ENCODE measurements at places on chromosomes 2 and 18.

- DNase-seq: no peak
Measured at GRCh38 chr2:181836583-181836982, 54.9 kb upstream of the ITPRID2 start.

- no peak for DNase-seq
Measured at GRCh38 chr2:85063981-85064599, 69.1 kb upstream of the TCF7L1 start.

- DNase-seq: no peak
Measured at GRCh38 chr18:72542342-72542741, 1.8 kb downstream of the CBLN2 start.

DNA sequence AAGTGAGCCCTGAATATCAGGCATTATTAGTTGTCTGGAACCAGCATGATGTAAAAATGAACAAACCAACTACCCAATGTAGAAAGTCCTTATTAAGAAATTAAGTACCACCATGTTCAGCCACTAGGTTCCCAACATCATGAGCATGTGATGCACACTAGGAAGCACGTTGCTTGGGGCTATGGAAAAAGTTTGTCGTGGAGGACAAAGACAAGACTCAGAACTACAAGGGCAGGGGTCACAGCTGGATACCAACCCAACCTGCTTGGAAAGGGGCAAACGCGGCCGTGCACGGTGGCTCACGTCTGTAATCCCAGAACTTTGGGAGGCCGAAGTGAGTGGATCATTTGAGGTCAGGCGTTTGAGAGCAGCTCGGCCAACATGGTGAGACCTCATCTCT is 64.0 kb downstream of the ADNP2 start:
- DNase-seq: no peak

DNA sequence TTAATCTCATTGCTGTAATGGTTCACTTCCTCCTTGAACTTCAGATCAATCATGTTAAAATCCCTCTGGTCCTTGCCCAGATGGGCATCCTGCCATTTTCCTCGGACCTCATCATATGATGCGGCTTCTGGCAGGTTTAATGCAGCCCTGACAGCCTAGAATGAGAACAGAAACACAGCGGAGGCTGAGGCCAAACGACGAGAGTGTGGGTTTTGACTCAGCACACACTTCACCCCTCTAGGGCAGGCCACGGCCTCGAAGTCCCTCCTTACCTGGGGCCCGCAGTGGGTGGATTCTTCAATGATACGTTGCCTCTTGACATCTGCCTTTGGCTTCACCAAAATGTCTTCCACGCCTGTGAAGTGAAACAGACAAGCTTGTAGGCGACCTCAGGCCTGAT is 56.8 kb downstream of the POLR1A start:
- DNase-seq: no peak

DNA sequence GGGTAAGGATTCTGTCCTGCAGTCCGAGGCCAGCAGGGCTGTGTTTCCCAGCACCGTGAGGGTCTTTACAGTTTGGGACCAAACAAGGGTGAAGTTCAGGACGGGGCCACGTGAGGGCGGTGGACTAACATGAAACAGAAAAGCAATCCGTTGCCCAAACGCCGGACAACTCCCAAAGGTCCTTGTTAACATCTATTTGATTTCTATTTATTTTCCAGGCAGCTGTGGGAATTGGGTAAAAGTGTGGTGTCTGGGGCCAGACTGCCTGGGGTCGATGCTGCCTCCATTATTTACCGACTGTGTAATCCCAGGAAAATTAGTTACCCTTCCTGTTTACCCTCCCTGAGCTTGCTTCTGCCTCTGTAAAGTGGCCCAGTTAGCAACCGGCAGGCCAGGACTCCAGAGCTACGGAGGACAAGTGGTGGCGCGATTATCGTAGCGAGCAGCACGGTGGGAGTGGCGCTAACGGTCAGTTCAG is 66.3 kb upstream of the TCF7L1 start:
- DNase-seq: peak; percentile 87

DNA sequence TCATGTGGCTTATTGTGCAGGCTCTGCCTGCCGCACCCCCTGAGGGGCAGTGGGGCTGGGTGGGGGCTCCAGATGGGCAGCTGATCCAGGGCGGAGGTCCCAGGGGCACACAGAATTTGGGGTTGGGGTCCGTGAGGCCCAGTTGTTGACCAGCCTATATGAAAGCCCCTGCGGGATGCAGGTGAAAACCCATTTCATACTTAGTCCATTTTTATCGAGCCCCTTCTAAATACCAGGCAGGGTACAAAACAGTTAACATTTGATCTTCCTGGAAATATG is 30.6 kb downstream of the MYO7B start:
- DNase-seq: no peak

DNA sequence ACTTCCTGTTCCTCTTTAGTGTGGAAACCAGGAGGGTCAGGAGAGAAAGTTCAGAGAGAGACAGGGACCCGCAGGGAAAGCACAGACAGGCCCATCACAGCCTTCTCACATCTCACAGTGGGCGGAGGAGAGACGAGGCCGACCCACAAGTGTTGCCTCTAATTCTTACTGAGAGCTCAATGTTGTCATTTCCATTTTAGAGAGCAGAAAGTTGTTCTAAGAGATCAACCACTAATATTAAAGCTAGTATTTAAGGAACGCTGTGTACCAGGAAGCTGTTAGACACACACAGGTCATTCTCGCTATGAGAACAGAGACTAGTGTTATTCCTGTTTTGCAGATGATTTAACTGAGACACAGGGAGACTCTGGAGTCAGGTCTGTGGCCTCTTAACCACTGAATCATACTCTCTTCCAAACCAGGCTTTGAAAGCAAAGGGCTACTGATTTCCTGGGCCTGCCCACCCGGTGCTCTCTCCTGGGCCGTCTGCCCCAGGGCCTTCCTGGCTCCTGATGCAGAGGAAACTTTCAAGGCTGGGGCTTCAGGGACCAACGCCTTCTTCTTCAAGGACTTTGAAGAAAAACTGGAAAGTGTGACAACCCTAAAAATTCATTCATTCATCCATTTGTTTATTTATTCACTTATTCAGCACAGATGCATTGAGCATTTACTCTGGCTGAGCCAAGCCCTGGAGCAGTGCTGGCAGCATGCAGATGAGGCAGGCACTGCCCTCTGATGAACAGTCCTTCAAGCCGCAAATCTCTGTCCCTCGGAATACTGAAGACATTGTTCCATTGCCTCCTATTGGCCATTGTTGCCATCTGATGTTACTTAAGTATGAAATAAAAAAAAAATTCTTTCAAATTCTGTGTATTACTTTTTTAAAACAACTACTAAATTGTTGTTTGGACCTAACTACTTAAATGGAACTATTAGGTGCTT is 37.2 kb upstream of the BIN1 start:
- no peak for DNase-seq

Data from NCI-H1694 (cell line).